Epithelial cell of prostate (primary cell): ENCODE measurements at places on chromosomes 7 and 10.

DNA sequence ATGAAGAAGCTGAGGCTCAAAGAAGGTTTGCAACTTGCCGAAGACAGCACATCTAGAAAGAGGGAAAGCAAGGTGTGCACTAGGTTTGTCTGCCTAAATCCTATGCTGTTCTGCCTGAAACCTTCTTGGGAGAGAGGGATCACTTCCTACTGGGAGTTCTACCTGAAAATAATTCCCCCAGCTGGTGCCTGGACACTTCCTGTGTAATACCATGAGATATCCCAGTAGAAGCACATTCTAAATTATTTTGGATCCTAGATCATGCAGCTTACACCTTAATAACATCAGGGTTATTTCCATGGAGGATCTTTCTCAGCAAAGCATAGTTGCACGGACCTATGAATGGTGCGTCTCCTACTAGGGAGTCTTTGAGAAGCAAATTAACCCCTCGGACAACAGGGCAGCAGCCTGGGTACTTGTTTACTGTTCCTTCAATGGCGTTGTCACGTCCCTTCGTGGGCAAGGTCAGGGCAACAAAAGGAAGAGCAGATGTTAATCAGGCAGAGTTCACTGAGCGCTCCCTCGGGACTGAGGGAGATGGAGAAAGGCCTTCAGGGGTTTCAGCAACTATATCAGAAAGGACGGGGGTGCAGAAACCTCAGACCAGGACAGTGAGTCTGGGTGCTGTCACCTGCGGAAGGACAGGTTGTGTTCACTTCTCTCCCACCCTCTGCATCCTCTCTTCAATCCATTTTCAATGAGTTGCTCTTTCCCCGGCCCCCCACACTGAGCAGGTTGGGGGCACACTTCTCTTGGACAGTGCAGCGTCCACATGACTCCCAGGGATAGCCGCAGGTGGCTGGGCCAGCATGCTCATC lies 44.0 kb downstream of the OAT start:
- DNase-seq, result no peak

GRCh38 chr7:12320241-12320986 lies 83.3 kb downstream of the VWDE start:
- DNase-seq, result no peak

GRCh38 chr7:7323352-7323751 lies 141.0 kb downstream of the C1GALT1 start:
- DNase-seq, result no peak

DNA sequence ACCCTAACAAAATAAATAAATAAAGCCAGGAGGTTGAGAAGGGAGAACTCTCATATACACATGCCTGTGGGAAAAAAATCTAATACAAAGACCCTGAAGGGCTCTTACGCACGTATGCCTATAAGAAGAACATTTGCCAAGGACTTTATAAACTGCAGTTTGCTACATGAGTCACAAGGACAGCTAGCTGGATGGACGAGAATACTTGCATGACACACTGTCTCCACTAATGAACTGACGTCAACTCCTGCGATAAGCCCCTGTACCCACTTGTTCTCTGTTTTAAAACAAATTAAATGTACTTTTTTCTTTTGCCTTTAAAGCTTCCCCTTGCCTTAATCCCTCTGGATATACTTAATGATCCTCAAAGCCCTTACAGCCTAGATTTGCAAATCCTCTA lies 374.6 kb upstream of the GHITM start:
- DNase-seq, result no peak

DNA sequence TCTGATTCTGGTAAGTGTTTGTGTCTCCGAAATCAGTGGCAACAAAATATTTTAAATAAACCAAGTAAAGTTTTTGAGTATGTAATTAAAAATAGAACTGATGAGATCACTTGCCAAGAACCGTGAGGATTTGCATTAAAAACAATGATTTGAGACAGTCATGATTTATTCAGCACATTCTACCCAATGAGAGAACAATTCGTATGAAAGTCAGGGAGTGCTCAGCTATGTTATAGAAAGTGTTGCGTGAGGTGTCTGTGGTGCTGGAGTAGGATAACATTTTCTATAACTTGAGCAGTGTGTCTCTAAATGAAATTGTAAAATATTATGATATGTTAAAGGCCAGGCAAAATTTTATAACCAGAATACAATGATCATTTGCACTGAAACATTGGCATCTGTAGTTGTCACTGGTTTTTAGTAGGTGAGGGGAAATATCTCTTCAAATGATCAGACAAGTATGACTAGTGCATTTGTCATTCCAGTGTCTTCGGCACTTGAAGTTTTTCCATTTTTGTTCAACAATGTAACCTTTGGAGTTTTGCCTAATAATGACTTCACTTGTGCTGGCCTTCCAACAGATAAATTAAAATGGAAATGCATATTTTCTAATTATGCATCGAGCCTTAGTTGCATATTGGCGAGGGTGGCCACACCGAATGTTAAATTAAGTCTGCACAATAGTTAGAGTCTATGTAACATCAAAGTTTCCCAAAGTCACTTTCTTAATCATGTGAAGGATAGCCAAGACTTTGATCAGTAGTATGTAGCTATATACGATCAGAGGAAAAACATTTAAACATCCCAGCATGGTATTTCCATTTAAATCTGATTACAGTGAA lies 335.9 kb downstream of the GFRA1 start:
- no peak for DNase-seq
